ENCODE measurements at places on chromosomes 6 and 20.

- no peak for DNase-seq
Observed at GRCh38 chr20:17616480-17617211, 46.8 kb downstream of the DSTN start.

- DNase-seq = peak; percentile 49
Observed at GRCh38 chr20:8242827-8243724, 111.0 kb downstream of the PLCB1 start.

DNA sequence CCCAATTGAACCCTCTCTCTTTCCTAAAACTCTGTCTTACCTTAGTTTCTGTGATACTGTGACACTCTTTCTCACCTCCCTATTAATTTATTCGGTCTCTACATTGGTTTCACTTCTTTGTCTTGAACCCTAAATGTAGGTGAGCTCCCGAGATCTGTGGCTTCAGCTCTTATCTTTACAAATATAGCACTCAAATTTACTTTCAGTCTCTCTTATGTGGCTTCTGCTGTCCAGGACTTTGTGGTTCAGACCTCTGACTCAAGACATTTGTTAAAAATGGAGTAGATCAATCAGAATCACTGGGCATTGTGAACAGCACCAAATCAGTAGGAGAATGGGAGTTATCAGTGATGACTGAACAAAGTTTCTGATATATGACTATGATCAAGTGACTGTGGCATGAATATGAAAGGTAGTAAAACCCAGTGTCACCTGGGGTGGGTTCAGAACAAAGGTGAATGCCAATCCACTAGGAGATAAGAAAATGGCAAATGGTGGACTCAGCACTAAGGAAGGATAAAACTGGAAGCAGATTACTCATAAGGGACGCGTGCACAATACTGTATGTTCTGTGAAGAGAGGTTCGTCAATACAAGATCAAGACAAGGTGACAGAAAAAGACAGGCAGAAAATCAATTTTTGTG is 27.2 kb downstream of the IL17F start:
- DNase-seq = no peak

GRCh38 chr6:40806256-40806864 is 219.2 kb upstream of the LRFN2 start:
- DNase-seq = no peak

GRCh38 chr20:50169329-50169823 is 15.9 kb upstream of the PEDS1 start:
- peak; percentile 73 for DNase-seq

- no peak for DNase-seq
Observed at GRCh38 chr20:755941-756340, 12.4 kb downstream of the SLC52A3 start.

GRCh38 chr6:29232725-29233124 is 62.0 kb downstream of the OR2J2 start:
- no peak for DNase-seq

GRCh38 chr6:82257088-82257774 is 9.7 kb upstream of the IBTK start:
- no peak for DNase-seq

GRCh38 chr20:61114493-61115175 is 137.4 kb upstream of the CDH4 start:
- no peak for DNase-seq

GRCh38 chr6:50380406-50381098 is 330.8 kb upstream of the DEFB112 start:
- no peak for DNase-seq

GRCh38 chr6:52209770-52210169 is 23.6 kb downstream of the IL17A start:
- DNase-seq = no peak

DNA sequence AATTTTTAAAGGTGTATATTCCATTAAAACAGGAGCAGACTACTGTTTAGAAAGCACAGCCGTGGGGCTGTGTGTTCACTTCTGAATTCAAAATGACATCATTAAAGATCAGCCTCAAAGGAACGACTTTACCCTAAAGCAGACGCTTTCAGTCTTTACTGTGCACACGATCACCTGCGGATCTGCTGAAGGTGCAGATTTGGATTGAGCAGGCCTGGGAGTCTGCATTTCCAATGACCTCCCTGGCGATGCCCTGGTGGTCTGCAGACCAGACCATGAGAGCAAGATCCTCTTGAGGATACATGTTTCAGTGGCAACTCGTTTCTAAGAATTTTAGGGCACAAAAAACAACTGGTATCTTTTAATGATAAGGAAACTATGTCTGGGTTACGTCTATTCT is 27.2 kb downstream of the TXNDC5 start:
- no peak for DNase-seq

- DNase-seq = no peak
Observed at GRCh38 chr6:80579391-80580023, 473.0 kb downstream of the BCKDHB start.

DNA sequence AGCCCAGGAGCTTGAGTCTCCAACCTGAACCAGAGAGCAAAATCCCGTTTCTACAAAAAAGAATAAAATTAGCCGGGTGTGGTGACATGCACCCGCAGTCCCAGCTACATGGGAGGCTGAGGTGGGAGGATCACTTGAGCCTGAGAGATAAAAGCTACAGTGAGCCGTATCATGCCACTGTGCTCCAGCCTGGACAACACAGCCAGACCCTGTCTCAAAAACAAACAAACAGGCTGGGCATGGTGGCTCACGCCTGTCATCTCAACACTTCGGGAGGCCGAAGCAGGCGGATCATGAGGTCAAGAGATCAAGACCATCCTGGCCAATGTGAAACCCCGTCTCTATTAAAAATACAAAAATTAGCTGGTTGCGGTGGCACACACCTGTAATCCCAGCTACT is 11.4 kb upstream of the PTCRA start:
- no peak for DNase-seq

DNA sequence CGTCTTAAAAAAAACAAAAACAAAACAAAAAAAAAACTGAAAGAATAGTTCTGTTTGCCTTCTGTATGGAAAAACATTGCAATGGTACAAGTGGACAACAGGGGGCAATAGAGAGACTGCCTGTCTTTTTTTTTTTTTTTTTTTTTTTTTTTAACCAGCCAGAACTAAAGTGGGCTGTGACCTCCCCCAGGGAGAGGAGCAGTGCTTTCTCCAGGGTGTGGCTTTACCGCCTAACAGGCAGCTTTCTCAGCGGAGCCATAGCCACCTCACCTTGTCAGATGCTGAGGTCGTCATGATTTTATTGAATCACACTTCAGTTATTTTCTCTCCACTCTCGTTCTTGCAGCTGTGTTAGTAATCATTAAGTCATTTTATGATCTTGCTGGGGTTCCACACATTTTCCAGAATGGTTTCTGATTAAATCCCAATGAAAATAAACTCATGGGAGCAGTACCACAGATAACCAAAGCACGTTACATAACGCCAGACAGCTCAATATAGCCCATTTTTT is 78.4 kb downstream of the GMPR start:
- DNase-seq = no peak

DNA sequence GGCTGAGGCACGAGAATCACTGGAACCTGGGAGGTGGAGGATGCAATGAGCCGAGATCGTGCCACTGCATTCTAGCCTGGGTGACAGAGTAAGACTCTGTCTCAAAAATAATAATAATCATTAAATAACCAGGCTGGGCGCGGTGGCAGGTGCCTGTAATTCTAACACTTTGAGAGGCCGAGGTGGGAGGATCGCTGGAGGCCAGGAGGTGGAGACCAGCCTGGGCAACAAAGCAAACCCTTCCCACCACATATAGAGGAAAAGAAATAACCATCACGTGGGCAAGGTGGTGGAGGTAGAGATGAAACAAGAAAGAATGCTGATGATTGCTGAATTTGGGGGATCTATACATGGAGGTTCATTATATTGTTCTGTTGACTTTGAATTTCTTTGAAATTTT is 63.4 kb upstream of the PIM1 start:
- no peak for DNase-seq

DNA sequence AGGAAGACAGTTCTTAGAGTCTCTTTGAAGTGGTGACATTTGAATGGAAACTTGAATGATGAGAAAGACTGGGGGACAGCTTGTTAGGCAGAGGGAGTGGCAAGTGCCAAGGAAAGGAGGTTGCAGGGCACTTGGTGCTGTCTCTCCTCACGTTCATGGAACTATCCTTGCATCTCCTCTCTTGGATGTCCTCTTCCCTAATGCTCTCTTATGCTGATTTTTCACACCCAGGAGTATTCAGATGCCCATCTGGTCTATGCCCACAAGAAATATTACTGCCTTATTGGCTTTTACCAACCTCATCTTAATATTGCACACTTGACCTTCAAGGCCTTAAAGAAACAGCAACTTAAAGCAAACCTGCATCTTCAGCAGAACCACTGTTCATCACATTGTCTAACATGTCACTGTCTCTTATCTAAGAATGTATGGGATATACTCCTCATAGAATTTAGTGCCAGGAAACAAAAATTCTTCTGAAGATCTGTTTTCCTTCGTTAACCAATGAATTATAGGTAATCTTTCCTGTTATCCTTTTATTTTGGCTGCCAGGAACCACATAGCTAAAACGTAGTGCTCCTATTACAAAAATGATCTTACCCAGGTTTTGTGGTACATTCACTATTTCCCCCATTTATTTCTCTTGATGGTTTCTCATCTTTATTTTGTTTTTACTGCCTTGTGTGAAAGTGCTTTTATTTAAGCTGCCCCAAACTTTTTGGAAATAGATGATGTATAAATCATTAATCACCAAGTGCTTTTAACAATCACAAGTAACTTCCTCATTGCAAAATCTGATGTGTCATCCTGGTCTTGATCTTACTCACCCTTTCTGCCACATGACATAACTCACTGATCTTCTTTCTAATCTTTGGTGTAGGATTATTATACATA is 12.8 kb downstream of the RGS17 start:
- no peak for DNase-seq

DNA sequence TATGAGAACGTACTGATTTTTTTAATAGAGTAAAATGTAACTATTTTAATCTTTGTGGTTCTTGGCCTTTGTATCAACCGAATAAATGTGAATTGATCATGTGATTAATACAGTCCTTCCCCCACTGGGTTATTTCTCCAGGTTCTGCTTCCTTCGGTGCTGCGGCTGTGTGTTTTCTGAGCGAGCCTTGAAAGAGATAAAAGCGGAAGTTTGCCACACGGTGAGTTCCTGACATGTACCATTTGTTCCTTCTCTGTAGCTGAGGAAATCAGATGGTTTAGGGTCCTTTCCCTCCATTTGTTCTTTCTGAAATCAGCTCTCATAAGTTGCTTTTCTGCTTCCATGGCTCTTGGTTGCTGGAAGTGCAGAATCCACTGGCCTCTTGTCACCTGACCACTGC is 15.5 kb downstream of the RTF2 start:
- DNase-seq = no peak

- no peak for DNase-seq
Observed at GRCh38 chr6:10692965-10693538, 1.4 kb downstream of the C6orf52 start.

DNA sequence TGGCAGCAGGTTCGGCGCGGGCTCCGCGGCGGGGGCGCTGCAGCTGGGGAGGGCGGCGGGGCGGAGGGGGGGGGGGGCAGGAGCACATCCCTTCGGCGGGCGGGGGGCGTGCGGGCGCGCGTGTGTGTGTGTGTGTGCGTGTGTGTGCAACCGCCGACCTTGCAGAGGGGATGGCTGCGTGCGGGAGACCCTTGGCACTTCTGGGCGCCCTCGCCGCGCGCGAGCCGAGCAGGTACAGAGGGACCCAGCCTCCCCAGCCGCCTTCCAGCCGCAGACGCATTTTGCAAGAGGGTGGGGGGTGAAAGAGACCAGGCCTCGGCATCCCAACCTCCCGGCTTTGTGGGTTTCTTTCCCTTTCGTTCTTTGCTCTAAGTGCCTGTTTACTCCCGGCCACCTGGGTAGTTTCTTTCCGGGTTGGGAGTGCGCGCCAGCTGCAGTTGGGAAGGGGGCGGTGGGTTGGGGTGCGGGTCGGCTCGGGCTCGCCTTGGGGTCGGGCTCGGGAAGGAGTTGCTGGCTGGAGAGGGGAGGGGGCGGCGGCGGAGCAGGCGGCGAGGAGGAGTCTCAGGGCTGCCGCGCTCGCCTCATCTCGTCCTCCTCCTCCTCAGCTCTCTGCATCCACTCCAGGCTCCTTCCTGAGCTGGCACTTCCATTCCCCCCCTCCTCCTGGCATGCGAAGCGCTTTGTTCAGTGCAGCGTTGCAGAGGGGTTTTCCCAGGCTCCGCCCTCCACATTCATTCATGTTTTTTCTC is 620 bp downstream of the HIVEP1 start:
- peak; percentile 86 for DNase-seq

- no peak for DNase-seq
Observed at GRCh38 chr6:1418471-1419191, 29.3 kb downstream of the FOXF2 start.

- DNase-seq = no peak
Observed at GRCh38 chr6:133756078-133756695, 132.7 kb upstream of the TCF21 start.

DNA sequence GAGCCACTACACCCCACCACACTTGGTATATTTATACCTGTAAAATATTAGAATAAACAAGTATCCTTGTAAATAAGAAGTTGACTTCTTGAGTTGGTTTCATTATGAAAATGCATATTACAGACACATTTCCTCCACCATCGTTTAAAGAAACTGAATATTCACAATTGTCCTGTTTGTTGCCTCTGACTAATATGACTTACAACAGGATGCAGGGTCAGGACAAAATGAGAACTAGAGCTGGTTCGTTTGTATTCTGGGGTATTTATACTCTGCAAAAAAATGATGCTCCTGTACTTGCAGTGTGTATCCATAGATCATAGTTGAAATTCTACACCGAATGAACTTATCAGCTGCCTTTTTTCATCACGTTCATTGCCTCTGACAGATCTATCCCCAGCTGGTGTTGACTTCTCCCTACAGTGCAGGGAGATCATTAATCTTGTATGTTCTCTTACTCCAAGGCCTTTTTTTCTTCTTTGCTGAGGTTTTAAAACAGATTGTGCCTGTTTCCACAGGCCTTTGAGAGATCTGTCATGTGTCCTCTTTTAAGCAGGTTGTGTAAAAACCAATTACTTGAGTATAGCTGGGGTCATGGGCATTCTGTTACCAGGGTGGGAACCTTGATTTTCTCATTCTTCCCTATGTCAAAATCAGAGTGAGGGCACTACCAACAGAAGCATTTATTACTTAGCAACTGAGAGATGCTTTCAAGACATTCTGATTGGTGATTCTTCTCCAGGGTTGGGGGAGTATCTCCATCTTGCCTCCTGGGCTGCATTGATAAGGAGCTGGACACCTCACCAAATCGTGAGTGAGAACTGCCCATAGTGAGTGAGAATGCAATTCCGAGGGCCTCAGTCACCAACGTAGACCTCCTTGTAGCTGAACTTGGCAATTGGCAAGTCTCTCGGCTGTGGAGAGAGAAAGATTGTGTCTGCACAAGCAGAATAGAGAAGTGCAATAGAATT is 78.8 kb upstream of the CD83 start:
- DNase-seq = no peak

DNA sequence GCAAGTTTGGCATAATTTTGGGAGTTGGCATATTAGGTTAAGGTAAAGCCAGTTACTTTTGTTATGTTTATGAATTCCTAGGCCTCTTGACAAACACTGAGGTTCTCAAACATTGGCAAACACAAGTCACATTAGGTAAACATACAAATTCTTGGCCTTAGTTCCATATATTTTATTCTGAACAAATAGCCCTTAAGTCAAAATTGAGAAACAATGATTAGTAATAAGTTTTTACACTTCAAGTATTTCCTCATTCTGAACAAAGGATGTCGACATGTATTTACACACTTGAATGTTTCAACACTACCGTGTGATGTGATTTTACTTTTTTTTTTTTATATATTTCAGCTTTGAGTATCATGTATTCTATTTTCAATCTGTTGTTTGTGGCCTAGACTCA is 3.8 kb upstream of the ECHDC1 start:
- DNase-seq = no peak

Measured in muscle of arm (tissue), 14 donors.